ENCODE measurements at places on chromosomes 5 and 9.

GRCh38 chr9:83583151-83584014 lies 39.6 kb upstream of the IDNK start:
- H3K4me1 ChIP-seq, result no peaks in the 10 kb centered on the region
- no peaks in the 10 kb centered on the region for H3K27me3 ChIP-seq
- no peak overlapping the region for H3K4me3 ChIP-seq
- no peaks in the 10 kb centered on the region for H3K36me3 ChIP-seq
- peak; percentile 61 for DNase-seq

DNA sequence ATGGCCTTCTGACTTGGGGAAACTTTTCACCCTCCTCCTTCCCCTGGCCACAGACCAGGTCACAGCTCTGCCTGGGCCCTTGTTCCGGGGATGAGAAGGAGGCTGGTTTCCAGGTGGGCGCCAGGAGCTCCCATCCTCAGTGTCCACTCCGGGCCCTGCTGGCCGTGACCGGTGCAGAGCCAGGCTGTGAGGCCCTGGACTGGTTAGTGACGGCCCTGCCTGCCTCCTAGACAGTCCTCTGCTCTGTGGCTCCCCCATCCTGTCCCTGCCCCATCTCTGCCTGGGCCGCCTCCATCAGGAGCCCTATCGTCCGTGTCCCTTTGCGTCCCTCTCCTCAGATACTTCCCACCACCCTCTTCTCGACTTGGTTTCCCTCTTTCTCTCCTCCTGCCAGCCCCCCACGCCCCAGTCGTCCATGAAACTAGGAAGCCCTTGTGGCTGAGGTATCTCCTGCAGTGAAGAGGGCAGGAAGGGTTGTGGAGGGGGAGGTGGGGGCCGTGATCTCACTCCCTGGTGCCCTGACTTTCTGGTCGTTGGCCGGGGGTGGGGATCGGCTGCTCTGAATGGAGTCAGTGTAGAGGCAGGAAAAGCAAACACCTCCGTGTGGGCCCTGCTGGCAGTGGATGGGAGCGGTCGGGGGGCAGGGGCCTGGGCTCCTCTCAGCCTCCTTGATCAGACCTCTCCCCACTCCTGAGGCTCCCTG lies 15.4 kb upstream of the CERCAM start:
- no peak overlapping the region for H3K27ac ChIP-seq
- no peak overlapping the region for H3K4me3 ChIP-seq
- H3K36me3 ChIP-seq, result no peaks in the 10 kb centered on the region
- no peak for DNase-seq

GRCh38 chr5:95822043-95822541 lies 434 bp downstream of the GLRX start:
- H3K27me3 ChIP-seq, result no peaks in the 10 kb centered on the region
- H3K4me1 ChIP-seq, result peaks cover 3% of the 10 kb centered on the region
- no peak for DNase-seq
- peak overlapping the region; percentile 63 for H3K4me3 ChIP-seq

GRCh38 chr5:170603578-170604565 lies 100.1 kb downstream of the KCNIP1 start:
- no peak overlapping the region for H3K4me3 ChIP-seq
- peak; percentile 58 for DNase-seq
- H3K27ac ChIP-seq, result no peak overlapping the region
- no peaks in the 10 kb centered on the region for H3K36me3 ChIP-seq
- 0 out of 2 replicates have a peak, but pooled peaks cover 1% of the 10 kb centered on the region for H3K4me1 ChIP-seq

DNA sequence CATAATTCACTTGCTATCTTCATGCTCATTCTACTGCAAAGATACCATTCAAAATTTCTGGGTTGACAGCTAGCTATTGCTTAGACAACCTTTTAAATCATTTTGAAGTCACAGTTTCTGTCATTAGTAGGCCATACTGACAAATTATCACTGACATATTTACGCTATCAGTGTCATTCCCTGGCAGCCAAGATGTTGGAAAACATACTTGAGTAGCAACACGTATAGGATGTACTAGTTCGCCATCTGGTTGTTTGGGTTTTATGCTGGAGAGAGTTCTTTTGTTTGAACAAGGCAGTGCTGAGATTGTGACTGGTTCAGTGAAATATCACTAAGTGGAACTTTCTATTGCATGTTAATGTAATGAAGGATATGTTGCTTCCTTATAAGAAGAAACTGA lies 621.9 kb downstream of the DTWD2 start:
- no peak overlapping the region for H3K4me3 ChIP-seq
- no peak overlapping the region for H3K27ac ChIP-seq
- no peaks in the 10 kb centered on the region for H3K27me3 ChIP-seq
- no peaks in the 10 kb centered on the region for H3K36me3 ChIP-seq

GRCh38 chr5:56580864-56581263 lies 234.5 kb upstream of the MAP3K1 start:
- no peak overlapping the region for H3K27ac ChIP-seq
- no peak overlapping the region for H3K4me3 ChIP-seq
- no peak for DNase-seq
- H3K36me3 ChIP-seq, result no peaks in the 10 kb centered on the region
- H3K27me3 ChIP-seq, result no peaks in the 10 kb centered on the region
- H3K4me1 ChIP-seq, result no peaks in the 10 kb centered on the region
